Endothelial cell of umbilical vein (primary cell): ENCODE measurements at places on chromosomes 4 and X.
A peak's percentile ranks its signal among the peaks of the same experiment; 100 is the strongest.

DNA sequence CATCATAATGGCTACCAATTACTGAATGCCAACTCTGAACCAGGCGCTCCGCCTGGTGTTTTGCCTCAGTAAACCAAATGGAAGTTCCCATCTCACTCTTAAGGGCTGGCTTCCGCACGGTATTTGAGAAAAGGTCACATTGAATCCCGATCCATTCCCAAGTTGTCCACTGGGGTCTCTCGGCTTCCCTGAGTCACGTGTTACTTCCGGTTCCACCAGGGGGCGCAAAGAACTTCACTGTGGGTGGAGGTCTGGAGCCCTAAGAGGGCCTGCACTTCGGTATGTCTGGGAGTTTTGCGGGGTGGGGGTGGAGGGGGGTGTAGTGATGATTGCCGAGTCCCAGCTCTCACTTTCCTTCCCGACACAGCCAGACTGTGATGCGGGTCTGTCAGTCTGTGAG lies 13.4 kb upstream of the NHS start:
- DNase-seq, result no peak

DNA sequence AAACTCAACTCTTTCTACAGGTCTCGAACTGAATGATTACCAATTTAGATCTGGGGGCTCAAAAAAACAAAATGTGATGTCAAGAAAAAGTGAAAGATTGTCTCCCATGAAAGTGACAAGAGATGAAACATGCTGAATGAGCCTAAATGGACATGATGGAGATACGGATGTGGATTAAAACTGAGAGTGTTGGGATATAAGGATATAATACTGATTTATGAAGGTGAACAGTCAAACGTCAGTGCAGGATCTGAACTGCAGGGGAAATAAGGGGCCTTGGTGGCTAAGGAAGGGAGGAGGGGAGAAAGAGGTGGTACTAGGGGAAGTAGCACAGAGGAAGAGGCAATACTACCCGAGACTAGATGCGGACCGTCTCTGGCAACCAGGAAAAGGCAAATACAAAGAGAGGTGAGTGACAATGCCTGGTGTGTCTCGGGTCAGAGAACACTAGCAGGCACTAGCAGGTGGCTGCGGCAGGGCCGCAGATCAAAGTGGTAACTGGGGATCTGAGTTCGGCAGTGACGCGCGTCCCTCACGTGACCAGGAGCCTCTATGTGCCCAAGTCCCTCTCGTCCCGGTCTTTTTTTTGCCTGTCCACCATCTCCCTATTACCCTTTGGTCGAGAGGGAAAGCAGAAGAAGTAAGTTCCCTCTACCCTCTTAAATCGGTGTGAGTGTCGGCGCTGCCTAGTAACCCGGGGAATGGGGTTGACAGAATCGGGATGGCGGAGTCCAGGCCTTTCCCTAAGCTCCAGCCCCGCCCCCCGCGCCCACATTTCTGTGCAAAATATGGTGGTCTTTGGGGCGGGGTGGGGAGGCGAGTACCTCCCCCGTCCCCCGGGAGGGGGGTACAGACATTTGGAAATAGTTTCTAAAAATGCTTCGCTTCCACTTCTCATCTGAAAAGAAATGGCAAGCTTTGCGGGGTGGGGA lies at the start of gene TCEAL1:
TSS of gene TCEAL1 (plus strand) at position 590 of the 932 bp plus-strand sequence. CDS start 942 bp downstream, outside the sequence.
- DNase-seq, result peak; percentile 62

- DNase-seq, result no peak
Measured at GRCh38 chr4:175092114-175092513, 174.0 kb downstream of the ADAM29 start.

GRCh38 chr4:177099211-177099610 lies 210.5 kb upstream of the NEIL3 start:
- DNase-seq, result no peak

DNA sequence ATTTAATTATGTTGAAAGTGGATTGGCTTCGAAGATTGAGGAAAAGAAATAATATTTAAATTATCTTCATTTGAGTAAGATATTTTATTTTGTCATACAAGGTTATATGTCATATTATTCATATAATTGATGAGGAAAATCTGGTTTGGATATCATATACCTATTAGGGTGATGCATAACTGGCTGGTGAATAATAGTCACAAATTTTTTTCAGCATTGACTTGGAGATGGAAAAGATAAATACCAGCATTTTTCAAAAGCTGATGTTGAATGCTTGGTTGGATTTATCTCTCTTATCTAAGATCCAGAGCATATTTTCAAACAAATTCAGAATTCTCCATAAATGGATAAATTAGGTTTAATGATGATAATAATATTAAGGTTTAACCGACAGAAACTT lies 93.5 kb upstream of the SLIT2 start:
- no peak for DNase-seq
